ENCODE measurements at places on chromosomes 6 and 20. TPM values are rescaled to one million over a fixed set of nuclear protein-coding genes. Genes with fewer than 3 reads are reported as not detected.
A peak's percentile ranks its signal among the peaks of the same experiment; 100 is the strongest.

DNA sequence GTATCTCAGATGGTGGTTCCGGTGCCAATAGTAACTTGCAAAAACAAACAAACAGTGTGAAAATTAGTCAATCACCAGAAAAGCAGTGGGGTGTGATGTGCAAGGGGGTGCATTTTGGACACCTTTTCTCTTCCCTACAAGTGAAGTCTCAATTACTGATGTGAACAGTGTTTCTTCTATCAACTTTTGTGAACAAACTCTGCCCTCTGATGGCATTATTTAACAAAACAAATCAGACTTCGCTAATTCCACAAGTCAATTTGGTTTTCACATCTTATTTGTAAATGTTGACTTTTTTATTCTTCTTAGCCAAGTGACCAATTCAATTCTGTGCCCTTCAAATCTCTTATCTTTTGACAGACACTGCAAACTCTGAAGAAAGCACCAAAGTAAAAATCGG, 212.2 kb downstream of the UST start:
- no peak for DNase-seq

The SLC22A23 gene
- 70.6 TPM for total RNA-seq

DNA sequence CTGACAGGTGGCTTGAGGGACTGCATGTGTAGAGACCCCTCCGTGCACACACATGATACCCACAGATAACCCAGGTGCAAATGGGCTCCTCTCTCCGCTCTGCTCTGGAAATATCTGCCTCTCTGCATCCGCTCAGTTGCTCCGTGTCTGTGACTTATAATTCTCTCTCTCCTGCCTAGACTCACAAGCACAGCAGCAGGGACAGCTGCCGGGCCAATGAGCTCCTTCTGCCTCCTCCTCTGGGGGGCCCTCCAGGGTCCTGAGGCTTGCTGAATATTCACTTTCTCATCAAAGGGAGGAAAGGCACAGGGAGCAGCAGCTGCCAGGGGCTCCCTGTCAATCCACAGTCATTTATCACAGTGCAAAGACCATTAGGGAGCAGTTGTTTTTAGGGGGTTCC, 24.1 kb downstream of the LRFN2 start:
- DNase-seq = no peak

DNA sequence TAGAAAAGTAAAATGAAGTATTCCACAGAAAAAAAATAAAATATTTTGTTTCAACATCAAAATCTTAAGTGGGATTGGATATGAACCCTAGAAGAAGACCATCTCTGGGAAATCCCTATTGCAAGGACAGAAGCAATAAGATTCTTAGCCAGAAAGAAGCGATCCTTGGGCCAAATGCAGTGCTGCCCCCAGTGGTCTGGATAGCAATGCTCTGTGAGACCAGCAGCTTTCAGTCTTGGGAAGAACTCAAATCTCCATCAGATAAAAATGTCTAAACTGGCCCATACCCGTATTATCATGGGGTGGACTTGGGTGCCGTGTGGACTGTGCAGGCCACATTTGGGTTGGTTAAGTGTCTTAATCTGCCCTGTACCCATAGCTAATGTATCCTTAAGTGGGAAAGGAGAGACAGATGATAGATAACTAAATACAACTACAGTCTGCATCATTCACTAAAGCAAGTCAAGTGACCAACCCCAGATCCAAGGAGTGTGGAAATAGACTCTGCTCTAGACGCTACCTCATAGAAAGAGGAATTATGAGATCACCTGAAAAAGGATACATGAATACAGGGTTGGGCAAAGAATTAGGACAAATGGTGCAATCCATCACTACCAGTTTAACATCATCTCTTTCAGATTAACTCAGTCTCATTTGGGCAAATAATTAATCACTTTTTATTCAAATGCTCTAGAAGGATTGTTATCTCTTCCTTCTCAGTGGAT, 38.9 kb upstream of the SNAP25 start:
- DNase-seq = peak; percentile 26

DNA sequence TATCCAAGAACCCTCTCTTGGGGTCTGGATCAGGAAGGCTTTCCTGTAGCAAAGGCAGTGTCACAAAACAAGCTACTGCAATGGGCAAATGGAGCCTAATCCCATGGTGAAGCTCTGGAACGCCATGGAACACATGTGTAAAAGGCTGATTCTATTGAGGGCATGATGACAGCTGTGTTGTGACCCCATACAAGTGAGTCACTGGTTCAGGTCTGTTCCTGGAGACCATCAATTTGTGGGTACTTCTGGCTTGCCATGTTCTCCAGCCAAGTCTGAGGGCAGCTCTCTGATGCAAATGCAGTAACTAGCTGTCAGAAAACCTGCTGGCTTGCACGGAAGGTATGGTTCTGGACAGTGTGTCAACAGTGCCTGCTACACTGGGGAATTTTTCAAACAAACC, 33.3 kb upstream of the ECHDC1 start:
- DNase-seq = no peak

- DNase-seq = no peak
These were observed 95.9 kb downstream of the SAMD5 start for GRCh38 chr6:147604373-147604772.

DNA sequence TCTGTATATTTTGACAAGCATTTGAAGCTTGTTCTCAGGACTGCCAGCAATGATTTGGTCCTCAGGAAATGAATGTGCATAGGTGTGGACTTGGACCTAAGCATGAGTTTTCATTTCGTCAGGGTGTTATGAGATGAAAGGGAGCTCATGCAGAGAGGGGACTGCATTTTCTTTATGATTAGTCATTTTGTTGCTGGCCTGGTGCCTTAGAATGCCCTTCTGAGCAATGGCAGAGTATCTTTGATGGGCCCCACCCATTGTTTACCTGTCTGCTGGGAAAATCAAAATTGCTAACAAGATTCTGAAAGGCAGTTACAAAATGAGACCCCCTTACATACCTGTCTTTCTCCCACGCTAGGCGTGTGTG, 51.5 kb upstream of the MTHFD1L start:
- DNase-seq = peak; percentile 60

The BPI gene
- not detected for total RNA-seq

The NRM gene
- total RNA-seq = 3.1 TPM

GRCh38 chr6:33705268-33705885, 6.1 kb downstream of the UQCC2 start:
- DNase-seq = no peak

The DEFB127 gene
- not detected for total RNA-seq

DNA sequence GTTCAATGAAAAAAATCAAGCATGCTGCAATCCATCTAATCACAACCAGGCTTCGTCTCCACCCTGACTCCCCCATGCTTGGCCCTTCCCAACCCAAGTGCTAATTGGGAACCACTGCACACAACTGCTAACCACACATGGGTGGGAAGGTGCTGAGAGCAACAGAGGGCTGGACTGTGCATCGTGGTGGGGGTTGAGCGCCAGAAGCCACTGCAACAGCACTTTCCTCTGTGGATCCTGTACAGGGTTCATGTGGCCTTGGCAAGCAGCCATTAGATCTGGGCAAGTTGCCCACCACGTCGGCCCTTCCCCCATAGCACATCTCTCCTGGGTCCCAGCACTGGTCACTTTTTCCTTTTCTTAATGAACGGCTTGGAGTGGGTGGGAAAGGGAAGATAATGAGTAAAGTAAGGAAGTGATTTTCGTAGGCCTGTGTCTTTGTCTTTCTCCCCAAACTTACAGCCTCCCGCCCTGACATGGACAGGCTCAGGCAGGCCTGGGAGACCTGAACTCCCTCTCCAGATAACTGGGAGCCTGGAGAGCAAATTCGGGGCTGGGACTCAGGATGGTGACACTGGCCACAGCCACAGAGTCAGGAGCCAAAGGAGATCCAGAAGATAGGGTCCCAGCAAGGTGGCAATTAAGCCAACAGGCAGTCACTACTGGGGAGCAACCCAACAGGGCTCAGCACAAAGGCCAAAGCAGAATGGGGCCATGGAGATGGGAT, 34.4 kb upstream of the MRPS10 start:
- peak; percentile 77 for DNase-seq

DNA sequence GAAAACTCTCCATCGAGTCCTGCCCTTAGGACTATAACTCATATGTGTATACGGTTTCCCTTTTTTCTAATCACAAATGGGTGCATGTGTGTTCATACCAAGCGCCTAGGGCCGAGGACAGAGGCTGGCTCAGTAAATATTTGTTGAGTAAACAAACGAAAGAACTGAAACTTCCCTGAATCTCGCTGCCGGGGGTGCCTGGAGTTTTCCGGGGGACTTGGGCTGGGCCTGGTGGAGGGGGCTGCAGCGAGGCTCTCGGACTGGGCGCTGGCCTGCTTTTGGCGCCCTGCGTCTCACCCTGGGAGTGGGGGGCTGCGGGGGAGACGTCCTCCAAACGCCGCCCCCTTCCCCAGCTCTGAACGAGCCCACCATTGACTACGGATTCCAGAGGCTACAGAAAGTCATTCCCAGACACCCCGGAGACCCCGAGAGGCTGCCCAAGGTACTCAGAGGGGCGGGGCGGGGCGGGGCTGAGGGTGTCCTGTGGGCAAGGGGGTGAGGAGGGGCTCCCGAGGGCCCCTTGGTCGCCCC, 49.0 kb downstream of the CPXM1 start:
- DNase-seq = no peak

The RIMS1 gene
- total RNA-seq = 7.5 TPM

DNA sequence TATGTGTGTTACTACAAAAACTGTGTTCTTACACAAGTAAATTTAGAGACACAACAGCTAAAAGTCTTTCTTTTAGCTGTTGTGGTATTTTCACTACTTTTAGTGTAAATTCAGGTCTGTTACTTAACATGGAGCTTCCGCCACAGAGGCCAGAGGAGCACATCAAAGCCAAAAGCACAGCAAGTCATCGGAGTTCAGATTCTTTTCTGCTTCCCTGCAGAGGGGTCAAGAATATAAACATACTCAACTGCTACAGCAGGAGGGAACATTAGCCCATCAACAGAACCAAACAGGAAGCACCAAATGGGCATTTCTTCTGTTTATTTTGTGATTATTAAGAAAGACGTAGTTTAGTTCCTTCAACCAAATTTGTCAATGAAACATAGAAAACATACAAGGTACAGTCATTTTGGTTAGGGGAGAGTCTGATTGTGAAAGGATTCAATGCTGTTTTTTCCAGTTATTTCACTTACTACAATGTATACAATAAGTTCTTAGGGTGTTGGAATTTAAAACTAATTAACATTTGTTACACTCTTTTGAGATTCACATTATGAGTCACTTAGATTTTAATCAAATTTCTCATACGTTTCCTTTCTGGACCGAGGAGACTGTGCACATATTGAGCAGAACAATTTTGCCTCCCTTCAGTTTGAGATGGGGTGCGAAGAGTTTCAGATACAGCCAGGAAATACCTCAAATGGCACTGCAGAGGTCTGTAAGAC, 42.8 kb upstream of the DSE start:
- peak; percentile 7 for DNase-seq

The SYCP2 gene
- total RNA-seq = 3.1 TPM

DNA sequence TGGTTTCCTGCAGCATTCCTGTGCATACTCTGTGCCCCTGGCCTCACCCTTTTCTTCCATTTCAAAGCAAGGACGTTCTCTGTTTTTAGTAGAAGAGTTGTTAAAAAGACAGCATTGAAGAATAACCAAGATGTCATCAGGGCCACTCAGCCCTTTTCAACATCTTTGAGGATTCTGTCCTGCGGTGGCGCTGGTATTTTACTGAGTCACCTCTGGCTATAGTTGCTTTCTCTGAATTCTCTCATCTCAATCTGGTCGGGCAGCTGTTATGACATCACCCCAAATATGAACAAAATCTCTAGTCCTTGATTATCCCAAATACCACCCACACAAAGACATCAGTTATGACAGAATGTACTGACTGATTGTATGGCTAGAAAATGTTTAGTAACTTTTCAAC, 204.2 kb downstream of the GRIK2 start:
- no peak for DNase-seq

- DNase-seq = peak; percentile 77
These were observed 18.2 kb upstream of the OCSTAMP start for GRCh38 chr20:46568570-46569129.

DNA sequence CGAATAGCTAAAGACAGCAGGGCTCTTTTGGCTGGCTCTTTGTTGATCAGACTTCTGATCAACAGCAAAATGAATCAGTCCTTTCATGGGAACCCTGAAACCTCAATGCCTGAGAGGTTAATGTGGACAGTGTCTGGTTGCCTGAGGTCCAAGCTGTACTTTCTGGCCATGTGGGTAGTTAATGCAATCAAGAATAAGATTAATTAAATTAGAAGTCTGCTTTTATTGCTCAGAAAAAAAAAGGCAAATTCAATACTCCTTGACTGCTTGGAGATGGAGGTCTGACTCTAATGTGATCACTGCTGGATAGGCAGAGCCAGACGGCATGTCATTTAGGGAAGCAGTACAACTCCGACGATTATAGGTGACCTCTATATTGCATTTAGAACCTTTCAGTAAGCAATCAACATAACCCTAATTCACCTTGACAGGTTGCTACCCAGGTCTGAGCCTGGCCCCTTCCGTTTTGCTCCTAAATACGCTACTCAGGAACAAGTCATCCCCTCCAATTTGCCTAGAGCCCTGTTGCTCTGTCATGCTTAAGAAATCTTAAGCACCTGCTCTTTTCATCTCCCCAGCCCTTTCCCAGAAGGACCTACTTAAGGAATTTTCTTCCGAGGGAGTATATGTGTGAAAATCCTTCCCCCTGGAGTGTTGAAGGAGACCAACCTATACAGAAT, 370.0 kb upstream of the SPTLC3 start:
- no peak for DNase-seq

- no peak for DNase-seq
These were observed 74.8 kb upstream of the FLRT3 start for GRCh38 chr20:14412065-14412681.

DNA sequence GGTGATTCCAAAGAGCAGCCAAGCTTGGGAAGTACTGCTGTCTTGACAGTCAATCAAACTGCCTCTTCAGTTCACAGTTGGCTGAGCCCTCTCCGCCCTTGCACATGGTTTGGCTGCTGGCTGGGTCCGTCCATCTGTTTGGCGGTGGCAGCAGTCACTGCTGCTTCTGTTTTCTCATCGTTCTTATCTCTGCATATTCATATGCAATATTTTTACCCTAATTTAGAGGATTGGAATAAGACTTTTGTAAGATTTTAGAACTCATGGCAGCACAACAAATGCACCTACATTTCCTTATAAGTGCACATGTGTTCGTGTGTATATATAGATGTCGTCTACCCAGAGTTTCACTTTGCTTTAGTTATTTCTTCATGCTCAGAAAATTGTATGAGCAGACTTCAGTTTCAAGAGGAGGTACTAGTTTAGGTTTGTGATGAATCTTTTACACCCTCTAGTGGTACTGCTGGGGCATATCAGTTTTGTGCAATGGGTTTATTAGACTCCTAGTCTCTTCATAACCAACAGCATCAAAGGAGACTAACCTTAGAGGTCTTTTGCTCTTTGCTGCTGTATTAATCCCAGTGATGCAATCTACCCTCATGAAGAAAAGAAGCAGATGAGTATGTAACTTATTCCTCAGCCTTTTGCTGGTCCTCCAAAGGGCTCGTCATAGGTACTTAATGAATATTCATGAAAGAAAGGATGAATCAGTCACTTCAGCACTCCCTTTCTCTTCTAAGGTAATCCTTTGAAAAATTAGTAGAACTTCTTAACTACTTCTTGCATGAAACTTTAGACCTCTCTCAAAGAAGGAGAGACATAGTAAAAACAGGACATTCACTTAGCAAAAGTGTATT, 44.3 kb downstream of the KHDC1L start:
- peak; percentile 63 for DNase-seq
